Osteoblast (primary cell): ENCODE measurements at places on chromosomes 7 and 10. TPM values are rescaled to one million over a fixed set of nuclear protein-coding genes. Genes with fewer than 3 reads are reported as not detected.

- DNase-seq, result peak; percentile 53
Observed at GRCh38 chr7:157515342-157516041, 178.7 kb downstream of the DNAJB6 start.

DNA sequence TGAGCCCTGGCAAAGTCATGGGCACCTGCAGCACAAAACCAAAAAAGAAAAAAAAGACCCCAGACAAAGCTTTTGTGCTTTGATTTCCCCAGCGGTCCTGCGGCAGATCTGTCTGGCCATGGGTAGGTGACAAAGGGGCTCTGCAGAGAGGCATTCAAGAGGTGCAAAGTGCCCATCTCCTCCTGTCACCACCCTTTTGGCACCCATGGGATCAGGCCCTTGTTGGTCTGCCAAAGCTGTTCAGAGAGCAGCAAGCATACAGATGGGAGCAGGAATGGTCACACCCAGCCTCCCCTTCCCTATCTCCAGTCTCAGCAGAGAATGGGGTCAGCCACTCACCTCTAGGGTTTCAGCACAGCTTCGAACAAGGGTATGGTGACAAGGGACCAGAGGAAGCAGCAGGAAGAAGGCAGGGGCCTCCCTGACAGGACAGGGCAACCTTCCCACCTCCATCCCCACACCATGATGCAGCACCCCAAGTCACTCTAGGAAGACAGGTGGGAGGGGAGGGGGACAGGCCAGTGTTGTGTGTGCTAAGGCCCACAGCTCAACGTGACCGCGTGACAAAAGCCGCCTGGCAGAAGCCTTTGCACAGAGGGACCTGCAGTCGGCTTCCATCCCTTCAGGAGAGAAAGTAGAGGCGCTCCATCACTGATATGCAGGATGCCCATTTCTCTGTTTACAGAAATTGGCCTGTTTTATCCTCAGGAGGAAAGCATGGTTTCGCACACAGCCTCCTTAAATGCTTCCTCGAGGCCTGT is 6.3 kb downstream of the CAMK2G start:
- DNase-seq, result peak; percentile 73

DNA sequence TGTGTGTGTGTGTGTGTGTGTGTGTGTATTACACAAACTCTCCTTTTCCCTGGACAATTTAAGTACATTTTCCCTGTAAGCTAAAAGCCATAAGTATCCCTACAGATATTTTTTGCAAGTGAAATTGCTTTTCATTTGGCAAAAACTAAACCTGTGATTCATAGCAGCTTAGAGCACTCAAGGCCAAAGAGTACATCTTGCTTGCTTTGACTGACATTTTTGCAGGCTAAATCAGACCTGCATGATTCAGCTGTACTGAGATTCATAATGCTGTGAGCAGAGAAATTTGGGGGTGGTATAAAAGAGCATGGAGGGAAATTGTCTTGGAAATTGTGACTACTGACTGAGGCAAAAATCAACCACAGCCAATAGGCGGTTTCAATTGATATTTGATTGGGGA is 500.4 kb downstream of the GFRA1 start:
- DNase-seq, result peak; percentile 85

DNA sequence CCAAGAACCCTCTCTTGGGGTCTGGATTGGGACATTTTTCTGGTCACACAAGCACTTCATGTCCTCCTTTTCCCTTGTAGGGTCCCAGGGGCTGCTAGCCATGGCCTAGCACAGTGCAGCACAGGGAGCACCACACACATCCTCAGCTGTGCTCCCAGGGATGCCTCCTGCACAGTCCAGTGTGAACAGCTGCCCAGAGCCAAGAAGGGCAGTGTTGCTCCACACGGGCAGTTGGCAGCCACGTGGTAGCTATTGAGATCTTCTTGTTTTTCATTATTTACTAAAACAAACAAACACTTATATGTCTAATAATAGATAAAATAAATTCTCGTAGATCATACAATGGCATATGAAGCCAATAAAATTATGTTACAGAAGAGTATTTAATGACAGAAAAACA is 13.9 kb upstream of the LANCL2 start:
- DNase-seq, result no peak

Gene MSMB
- total RNA-seq, result not detected in 2 replicates

Gene LAMB4
- total RNA-seq, result under 0.01 and 0.36 TPM in 2 replicates

- no peak for DNase-seq
Observed at GRCh38 chr10:6164271-6165095, 38.2 kb upstream of the PFKFB3 start.

GRCh38 chr10:105585171-105585570 is 944.1 kb downstream of the SORCS3 start:
- no peak for DNase-seq

Gene GPR146
- total RNA-seq, result 3.5 and 5.1 TPM in 2 replicates

- DNase-seq, result no peak
Observed at GRCh38 chr10:73926152-73926764, 15.3 kb downstream of the PLAU start.

Gene CLCN1
- under 0.01 TPM in 2 replicates for total RNA-seq

Gene CAMK2B
- total RNA-seq, result not detected in 2 replicates

DNA sequence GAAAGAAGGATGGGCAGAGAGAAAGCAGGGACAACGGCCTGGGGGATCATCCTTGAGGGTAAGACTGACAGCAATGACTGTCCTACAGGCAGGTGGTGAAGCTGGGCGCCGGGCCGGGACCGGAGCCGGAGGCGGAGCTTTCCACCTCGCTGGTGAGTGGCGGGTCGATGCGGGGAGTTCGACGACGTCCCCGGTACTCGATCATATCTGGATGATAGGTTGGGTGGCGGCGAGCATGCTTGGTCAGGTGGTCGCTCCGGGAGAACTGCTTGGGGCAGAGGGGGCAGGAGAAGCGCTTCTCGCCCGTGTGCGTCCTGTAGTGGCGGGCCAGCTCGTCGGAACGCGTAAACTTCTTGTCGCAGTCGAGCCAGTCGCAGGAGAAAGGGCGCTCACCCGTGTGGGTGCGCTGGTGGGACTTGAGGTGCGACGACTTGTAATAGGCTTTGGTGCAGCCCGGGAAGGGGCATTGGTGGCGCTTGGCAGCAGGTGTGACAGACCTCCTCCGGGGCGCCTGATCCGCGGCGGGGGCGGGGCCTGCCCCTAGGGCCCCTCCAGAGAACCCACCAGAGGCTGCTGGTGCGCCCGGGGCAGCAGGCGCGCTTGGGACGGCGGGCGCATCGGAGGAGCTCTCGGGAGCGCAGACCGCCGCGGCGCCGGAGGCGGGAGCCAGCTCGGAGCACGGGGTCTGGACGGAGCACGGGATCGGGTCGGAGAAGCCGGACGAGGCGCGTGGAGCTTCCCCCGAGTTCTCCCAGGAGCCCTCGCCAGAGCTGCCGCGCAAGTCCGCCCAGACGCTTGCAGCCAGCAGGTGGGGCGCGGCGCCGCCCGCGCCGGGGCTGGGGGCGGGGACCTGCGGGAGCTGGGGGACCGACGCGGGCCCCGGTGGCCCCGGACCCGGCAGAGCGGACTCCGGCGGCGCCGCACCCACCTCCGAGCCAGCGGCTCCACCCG is 752 bp downstream of the KLF14 start:
- peak; percentile 65 for DNase-seq

Gene NPTX2
- 1.1 and 2.4 TPM in 2 replicates for total RNA-seq

Gene SAMD9L
- 17.7 and 25.0 TPM in 2 replicates for total RNA-seq

DNA sequence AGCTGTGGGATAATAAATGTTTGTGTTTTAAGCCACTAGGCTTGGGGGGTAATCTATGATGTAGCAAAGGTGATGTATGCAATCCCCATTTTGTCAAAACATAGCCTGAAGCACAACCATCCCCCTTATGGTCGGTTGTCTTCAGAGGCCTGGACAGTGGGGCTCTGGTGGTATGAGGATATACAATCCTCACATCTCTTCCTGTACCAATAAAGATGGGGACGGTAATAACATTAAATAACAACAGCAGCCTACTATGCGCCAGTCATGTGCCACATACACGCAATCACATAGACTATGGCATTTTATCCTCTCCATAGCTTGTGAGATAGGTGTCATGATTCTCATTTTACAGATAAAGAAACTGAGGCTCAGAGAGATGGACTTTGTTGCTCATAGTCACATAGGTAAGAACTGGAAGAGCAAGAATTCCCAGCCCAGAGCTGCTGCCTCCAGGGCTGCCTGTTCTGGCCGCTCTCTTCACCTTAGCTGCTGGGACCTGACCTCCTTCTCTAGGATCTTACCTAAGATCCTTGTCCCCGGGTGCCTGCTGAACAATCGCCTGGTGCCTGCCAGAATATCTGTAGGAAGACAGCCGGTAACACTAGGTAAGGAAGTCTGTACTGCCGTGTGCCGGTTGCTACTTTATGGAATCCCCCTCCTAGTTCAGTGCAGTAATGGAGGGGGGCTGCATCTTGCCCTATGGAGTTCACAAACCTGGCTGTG is 108.6 kb downstream of the ARHGAP22 start:
- no peak for DNase-seq

GRCh38 chr10:50506861-50507573 is 116.7 kb downstream of the SGMS1 start:
- DNase-seq, result no peak

Gene ALOX5
- not detected in 2 replicates for total RNA-seq

- no peak for DNase-seq
Observed at GRCh38 chr7:90945104-90945787, 319.0 kb upstream of the FZD1 start.

- DNase-seq, result peak; percentile 65
Observed at GRCh38 chr7:29194594-29195427, at the start of gene CHN2. Gene CHN2 (plus strand): TSS chr7:29194775.

DNA sequence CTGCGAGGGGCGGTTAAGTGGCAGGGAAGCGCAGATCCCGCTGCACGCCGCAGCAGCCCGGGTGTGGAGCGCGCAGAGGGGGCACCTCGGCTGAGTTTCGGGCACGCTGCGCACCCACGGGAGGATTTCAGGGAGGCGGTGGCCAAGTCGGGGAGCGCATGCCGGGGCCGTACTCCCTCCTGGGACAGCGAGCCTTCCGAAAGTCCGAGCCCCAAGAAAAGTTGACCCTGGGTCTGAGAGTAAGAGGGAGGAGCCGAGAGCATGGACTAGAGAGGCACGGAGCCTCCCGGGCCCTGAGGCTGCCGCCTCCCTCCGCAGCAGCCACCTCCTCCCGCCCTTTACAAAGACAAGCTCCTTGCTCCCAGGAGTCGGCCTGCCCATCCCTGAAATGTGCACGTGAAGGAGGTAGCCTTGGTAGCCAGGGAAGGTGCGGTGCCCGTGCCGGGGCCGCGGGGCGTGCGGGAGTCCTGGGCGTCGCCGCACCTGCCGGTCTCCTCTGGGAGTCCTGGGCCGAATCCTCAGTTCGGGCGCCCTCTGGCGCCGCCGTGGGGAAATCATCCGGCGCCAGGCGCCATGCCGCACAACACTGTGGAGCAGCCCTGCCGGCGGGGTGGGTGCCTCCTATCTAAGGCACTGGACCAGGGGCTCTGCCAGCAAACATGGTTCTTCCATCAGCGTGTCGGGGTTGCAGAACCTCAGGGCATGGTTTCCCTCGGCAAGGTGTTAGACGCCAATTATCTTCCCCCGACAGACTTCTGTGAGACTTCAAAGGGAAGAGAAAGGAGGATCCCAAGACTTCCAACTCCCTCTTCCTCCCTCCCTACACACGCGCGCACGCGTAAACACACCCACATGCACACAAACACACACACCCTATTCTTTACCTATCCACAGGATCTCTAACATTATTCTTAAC is 104.0 kb downstream of the TRIL start:
- DNase-seq, result peak; percentile 92

DNA sequence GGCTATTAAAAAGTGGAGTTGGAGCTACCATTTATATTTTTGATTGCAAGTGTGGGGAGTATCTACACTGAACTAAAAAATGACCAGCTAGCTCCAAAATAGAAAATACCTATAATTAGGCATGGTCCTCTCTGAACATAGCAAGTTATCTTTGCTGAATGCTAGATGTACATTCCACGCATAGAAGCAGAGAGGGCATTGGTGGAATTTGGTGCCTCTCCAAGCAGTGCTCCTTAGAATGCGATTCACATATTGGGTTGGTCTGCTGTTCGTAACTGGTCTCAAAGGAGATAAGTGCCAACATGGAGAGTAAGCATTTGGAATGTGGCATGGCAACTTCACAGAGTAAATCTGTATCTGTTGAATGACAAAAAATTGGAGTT is 196.2 kb downstream of the PTN start:
- DNase-seq, result no peak

GRCh38 chr7:154383045-154383444 is 330.8 kb downstream of the DPP6 start:
- DNase-seq, result no peak

GRCh38 chr10:78248651-78249464 is 215.2 kb downstream of the RPS24 start:
- DNase-seq, result peak; percentile 89

DNA sequence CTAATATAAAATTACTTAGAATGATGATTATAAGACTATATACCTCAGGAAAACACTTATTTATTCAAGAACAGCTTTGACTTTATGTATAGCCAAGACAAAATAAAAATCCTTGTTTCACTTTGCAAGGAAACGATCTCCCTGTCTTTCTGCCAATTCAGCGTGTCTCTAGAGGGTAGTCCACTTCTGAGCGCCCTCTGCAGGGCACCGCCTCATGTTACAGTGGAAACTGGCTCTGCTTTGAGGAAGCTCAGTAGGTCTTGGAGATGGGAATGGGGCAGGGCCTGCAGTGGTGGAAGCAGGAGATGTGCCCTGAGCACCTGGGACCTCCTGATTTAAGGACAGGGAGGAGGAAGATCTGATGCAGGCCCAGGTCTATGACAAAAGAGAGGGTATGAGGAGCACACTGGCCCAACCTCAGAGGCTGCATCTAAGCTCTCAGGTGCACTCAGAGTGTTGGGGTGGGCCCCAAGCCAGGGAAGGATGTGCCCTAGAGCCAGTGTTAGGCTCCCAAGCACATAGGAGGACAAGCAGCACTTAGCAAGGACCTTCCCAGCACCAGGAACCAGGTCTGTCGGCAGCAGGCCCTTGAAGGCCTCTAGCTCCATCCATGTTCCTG is 481.0 kb downstream of the TNS3 start:
- peak; percentile 90 for DNase-seq

DNA sequence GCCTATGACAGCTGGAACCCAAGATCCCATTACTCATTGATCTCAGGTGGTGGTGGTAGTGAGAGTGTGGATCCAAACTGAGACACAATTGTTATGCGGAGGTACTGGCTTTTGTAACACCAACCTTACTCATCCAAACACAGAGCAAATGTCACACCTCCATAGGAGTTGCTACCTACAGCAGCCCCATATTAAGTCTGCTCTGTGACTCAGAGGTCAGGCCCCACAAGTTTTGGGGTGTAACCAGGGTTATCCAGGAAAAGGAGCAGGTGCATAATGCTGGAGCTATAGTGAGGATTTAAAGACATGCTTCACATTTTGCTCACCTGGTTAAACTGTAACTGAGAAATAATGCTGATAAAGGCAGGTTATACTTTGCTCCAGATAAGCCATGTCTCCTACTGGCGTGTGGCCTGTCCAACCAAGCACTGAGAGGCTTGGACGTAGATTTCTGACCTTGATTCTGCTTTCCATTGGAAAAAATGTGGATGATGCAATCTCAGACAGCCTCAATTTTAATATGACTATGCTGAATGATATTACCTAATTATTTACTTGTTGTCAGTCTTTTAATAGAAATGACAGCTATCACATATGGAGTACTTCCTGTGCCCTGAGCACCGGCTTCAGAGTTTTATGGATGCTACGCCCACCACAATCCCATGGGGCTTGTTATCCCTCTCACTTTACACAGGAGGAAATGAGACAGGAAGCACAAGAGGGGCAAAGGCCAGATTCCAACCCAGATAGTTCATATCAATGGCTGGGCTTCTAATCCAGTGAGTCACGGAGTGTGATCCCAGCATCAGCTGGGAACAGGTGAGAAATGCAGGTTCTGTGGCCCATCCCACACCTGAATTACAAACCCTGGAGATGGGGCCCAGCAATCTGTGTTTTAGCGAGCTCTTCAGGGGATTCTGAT is 181.3 kb downstream of the CHN2 start:
- DNase-seq, result no peak

- DNase-seq, result no peak
Observed at GRCh38 chr7:44188480-44189225, 586 bp downstream of the GCK start.
